AG20443 (cell line): ENCODE measurements at places on chromosomes 16 and 17.

GRCh38 chr17:19672009-19672750 lies 23.6 kb downstream of the ALDH3A2 start:
- DNase-seq, result peak; percentile 62

DNA sequence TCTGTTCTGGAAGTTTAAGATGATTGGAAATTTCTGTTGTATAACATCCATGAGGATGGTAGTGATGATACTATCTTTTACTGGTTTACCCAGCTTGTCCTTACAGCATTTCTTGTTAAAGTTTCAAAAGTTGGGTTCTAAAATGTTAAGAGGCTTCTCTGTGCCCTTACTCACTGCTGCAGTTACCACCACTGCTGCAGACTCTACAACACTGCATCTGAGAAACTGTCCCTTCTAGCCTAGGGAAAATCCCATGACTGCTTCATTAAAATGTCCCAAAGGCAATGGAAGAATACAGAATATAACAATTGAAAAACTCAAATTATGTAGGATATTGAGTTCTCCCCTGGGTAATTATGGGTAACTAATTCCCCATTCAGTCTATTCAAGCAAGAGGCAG lies 3.8 kb upstream of the NSRP1 start:
- DNase-seq, result no peak

DNA sequence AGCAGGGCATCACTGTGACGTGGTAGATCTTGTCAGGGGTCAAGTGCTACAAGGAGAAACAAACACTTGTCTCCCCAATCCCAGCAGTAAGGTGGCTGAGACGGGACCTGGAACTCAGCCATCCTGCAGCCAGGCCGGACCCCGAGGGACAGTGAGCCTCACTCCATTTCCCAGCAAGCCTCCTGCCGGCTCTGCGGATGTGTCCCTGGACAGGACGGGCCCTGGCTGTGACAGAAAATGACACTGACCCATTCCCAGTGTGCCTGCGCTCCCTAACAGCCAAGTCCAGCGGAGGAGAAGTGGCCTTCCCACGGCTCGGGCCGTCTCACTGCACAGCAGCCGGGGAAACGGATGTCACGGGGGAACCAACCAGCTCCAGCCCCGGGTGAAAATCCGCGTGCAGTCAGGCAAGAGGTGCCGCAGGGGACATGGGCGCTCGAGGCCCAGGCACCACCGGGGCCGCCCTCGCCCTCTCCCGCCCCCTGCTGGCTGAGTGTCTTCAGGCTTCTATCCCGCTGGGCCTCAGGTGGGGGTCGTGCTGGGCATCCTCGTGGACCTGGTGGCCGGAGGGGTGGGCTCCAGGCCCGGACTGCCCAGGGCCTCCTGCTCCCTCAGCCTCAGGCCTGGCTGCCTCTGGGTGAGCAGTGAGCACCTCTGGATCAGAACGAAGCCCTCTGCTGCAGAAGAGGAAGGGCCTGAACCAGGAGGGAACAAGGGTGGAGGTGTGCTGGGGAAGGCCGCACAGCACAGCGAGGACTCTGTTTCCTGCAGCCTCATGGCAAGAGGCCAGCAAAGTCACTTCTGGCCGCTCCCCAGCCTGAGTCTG lies 6.7 kb downstream of the HAGHL start:
- no peak for DNase-seq

- no peak for DNase-seq
These were observed 39.0 kb upstream of the LGALS9 start for GRCh38 chr17:27591986-27592385.

GRCh38 chr17:77419547-77420094 lies 278.9 kb downstream of the SEC14L1 start:
- DNase-seq, result no peak

- peak; percentile 98 for DNase-seq
These were observed 12.7 kb upstream of the CD300A start for GRCh38 chr17:74453665-74454196.

DNA sequence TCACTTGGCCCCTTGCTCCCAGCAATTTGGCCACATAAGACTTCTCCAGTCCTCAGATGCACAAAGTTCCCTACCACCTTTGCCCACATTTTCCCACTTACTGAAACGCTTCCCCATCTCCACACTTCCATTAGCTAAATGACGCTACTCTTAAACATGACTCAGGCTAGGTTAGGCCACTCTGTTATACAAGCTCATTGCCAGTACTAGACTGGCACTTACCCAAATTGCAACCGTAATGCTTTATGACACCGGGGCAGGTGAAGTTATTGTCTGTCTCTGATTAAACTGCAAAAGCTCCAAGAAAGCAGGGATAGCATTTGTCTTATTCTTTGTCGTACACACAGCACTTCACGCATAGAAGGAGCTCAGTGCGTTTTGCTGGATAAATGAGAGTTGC lies 29.2 kb downstream of the ASPA start:
- no peak for DNase-seq

DNA sequence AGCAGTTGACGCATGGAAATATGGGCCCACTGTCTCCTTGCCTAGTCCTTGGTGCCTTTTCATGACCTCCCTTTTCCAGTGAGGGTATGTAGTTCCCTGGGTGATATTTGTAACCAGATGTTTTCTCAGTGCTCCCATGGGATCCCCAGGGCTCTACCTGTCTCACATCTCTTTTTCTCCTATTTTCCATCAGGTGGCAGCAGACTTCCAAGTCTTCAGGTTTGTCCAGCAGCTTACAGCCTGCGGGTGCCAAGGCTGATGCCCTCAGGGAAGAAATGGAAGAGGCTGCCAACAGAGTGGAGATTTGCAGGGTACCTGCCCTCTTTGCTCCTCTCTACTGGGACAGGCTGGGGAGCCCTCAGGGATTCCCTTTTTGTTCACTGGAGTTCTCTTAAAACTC lies 89.1 kb downstream of the ELAC2 start:
- no peak for DNase-seq

GRCh38 chr16:4399001-4399730 lies 17.2 kb downstream of the CORO7 start:
- DNase-seq, result no peak

- DNase-seq, result no peak
These were observed 422.9 kb downstream of the WWOX start for GRCh38 chr16:78522327-78522726.

GRCh38 chr16:27506771-27507170 lies 42.9 kb downstream of the GTF3C1 start:
- no peak for DNase-seq

DNA sequence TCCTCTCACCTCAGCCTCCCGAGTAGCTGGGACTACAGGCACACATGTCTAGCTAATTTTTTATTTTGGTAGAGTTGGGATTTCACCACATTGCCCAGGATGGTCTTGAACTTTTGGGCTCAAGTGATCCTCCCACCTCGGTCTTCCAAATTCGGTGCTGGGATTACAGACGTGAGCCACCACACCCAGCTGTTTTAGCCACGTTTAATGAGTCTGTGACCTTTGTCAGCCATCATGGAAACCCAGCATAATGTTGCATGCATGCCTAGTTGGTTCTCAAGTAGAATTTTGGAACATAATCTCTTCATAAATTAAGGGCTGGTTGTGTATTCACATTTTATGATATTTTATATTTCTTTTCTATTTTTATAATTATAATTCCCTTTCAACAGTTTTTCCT lies 42.0 kb downstream of the GOSR1 start:
- DNase-seq, result no peak

GRCh38 chr16:74982256-74982655 lies 2.7 kb downstream of the WDR59 start:
- DNase-seq, result no peak
